OCI-LY7 (cell line): ENCODE measurements at places on chromosomes 2 and 18.

- no peak for DNase-seq
Measured at GRCh38 chr18:74213429-74213828, 65.1 kb downstream of the TIMM21 start.

DNA sequence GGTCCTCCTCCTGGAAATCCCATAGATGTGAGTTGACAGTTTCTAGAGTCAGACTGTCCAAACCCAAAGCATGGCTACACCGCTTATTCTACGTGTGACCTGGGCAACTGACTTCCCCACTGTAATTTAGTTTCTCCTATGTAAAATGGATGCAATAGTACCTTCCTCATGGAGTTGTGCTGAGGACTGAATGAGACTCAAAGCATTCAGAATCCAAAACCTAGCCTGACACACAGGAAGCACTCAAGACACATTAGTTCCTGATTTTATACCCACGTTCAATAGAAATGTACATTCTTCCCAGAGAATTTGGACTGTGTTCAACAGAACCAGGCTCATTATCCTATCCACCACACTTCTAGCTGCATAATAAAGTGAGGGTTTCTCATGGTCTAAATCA lies 88.8 kb downstream of the STK39 start:
- DNase-seq = no peak

DNA sequence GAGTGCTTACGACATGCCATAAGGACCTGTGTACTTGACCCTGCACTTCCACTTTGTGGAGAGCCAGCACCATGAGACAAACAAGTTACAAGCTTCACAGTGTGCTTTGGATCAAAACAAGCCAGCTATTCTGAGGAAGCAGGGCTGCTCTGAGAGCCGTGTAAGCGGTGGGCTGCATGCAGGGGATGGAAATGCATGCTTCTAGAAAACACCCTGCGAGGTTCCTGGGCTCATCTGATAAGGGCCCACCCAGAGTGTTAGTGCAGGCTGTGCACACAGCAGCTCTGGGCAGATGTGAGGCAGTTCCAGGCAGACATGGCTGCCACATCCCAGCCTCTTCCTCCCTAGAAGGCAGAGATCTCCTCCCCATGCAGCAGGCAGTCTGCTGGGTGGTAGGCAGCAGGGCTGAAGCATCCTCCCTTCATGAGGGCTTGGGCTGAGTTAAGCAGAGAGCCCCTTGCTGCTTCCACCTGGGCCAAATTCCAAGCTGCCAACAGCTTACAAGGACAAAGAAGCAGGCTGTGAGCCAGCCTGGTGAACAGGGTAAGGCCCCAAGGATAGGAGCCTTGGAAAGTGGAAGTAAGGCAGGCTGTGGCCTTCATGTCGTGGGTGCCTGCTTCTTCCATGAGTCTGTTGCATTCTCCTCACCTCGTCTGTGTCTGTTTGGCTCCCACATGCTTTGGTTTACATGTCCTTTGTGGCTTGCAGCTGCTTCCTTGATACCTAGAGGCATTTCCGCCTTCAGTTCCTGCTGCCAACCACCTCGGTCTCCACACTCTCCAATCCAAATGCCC lies 7.7 kb downstream of the PSD4 start:
- DNase-seq = no peak

DNA sequence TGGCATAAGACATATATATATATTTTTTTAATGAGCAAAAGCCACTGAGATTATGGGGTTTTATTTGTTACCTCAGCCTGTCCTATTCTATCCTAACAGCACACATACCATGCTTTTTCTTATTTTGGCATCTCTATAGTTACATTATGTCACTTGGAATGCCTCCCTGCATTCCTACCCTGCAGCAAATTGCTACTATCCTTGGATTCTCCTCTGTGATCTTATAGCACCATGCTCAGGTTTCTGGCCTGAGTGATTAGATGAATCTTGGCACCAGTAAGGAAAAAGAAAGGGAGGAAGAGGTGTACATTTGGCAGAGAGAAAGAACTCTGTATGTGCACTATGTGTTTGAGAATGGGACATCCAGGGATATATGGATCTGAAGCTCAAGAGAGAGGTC lies 86.3 kb upstream of the PELI1 start:
- DNase-seq = no peak

- no peak for DNase-seq
Measured at GRCh38 chr2:183605440-183605839, 481.2 kb downstream of the NUP35 start.

DNA sequence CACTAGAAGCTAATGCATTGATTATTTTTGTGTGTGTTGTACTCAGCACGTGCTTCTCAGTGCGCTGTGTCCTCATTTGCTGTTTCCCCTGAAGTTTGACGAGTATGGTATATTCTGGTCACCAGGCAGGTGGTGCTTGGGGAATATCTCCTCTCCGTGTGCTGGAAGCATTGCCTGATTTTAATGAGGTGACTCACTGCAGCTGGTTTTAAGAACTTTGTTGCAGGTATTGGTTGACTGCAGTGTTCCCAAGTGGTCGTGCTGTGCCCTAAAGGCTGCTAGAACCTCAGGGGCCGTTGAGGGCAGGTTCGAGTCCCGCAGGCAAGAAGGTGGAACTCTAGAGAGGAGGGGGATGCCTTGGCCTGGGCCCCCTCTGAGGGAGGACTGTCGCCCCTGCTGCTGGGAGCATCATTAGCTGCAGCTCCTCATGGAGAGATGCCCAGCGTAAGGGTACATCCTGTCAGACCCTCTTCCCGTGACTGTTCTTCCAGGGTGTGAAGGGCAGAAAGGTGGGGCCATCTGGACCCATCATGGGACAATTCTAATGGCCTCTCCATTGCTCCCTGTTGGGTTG lies 82.6 kb downstream of the AGAP1 start:
- no peak for DNase-seq

DNA sequence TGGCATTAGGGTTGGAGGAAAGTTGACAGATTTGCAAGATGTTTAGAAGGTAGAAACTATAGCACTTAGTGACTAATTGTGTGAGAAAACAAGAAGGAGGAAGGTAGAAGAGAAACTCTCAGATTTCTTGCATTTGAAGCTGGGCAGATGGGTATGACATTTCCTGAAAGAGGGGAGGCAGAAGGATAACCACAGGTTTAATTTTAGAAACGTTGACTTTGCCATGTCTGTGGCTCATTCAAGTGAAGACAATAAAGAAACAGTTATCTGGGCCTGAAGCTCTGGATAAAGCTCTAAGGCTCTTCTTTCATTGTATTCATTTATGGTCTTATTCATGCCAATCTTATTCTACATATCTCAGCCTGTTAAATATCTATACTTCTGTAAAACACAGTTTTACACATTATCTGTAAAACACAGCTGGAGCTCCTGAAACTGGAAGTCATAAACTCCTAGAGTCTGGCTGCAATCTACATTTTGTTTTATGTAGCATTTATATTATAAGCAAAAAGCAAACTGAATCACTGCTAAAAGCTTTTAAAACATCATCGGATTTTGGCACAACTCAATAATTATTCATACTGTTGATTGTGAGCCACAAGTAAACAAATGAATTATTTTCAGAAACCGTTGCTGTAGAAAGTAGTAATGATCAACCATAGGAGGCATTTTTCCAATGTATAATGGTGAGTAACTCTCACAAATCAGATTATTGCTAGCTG lies 138.5 kb downstream of the RIT2 start:
- no peak for DNase-seq

DNA sequence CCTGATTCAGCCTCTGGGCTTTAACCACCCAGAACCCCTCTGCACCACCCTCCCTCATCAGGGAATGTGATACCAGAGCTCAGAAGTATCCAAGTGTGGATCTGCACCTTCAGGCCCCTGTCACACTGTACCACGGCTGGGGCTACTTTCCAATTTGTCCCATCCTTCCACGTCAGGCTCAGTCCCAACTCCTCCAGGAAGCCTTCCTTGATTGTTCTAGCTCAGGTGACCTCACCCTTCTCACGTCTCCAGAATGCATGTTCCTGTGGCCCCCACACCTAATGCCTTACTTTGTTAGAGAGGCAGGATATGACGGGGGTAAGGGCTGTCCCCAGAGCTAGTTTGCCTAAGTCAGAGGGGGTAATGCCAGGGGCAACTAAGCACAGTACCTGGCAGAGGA lies 134.3 kb downstream of the TFCP2L1 start:
- DNase-seq = no peak

- no peak for DNase-seq
Measured at GRCh38 chr2:138658187-138658894, 121.8 kb downstream of the NXPH2 start.

- no peak for DNase-seq
Measured at GRCh38 chr18:34121200-34121721, 103.5 kb downstream of the NOL4 start.

- no peak for DNase-seq
Measured at GRCh38 chr18:9874728-9875127, 11.0 kb upstream of the TXNDC2 start.

DNA sequence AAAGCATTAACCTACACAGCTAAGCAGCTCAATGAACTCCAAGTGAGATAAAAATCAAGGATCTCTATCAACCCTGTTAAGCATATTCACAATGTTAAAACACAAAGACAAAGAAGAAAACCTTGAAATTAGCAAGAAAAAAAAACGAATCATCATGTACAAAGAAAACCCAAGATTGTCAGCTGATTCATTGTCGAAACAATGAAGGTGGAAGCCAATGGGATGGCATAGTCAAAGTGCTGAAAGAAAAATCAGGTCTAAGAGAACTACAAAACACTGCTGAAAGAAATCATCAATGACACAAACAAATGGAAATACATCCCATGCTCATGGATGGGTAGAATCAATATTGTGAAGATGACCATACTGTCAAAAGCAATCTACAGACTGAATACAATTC lies 32.5 kb downstream of the NMS start:
- DNase-seq = no peak

GRCh38 chr2:46647766-46648742 lies 168.7 kb downstream of the TMEM247 start:
- no peak for DNase-seq

- peak; percentile 39 for DNase-seq
Measured at GRCh38 chr18:76658627-76659026, 163.6 kb upstream of the ZNF516 start.

- no peak for DNase-seq
Measured at GRCh38 chr2:113896791-113897190, 6.9 kb downstream of the ACTR3 start.

DNA sequence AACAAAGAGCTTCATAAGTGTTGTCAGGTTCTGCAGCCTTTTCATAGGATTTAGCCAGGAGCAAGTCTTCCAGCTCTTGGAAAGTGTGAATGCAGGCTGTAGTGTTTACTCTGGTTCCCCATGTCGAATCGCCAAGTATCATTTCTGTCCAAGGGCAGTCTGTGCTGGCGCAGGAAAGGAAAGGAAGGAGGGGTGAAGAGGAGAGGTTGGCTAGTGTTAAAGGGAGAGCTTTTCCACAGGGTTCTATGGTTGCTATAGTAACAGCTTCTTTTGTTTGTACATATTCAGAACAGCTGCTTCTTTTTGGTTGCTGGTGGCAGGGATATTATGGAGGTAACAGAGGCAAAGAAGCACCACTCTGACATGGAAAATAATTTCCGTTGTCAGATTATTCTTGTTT lies 69.9 kb downstream of the KCNH7 start:
- no peak for DNase-seq

GRCh38 chr2:207341804-207342203 lies 176.1 kb upstream of the KLF7 start:
- no peak for DNase-seq

- no peak for DNase-seq
Measured at GRCh38 chr2:128498086-128498485, 179.4 kb upstream of the HS6ST1 start.

GRCh38 chr2:149438330-149438960 lies 108.1 kb downstream of the LYPD6 start:
- DNase-seq = no peak

- DNase-seq = no peak
Measured at GRCh38 chr2:74894272-74894981, 60.5 kb downstream of the HK2 start.

DNA sequence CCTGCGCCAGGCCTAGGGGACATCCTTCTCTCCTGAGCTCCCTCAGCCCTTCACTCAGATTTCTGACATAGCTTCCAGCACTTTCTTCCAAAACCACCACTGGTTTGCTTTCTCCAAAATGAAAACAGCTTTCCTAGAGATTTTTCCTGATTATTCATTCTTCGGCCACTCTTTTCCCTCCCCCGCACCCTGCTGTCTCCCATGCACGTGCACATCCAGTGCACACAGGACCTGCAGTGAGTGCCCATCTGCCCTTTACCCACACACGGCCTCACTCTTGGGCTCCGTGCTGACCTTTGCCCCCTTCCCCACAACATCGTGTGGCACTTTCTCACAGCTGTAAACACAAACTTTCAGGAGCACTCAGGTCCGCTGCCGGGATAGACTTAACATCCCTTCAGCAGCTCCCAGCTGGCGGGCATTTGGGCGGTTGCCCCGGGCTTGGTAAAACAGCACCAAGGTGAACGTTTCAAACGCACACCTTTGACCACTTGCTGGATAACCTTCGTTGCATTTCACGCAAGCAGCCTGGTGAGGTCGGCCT lies 25.8 kb downstream of the KIF1A start:
- DNase-seq = no peak

DNA sequence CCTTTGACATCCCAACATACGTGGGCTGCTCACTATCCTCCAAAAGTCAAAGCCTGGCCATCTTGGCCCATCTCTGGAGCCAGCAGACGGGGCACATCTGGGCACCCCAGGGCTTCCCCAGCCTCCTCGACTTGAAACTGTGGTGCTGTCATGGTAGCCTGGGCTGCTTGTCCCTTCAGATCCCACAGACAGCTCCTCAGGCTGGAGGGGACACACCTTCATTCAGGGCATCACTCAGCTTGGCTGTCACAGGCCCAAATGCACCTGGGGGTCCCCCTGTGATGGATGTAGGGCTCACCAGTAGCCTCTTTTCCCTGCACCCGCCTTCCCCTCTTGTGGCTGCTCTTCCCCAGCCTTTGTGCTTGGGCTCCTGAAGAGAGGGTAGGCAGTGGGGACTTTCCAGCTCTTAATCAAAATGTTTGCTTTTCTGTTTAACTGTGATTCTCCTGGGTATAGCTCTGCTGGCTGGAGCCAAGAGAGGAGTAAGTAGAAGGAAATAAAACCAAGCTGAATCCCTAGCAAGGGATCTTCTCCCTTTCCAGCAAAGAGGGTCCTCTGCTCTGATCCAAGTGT lies 92.3 kb downstream of the GYPC start:
- no peak for DNase-seq

DNA sequence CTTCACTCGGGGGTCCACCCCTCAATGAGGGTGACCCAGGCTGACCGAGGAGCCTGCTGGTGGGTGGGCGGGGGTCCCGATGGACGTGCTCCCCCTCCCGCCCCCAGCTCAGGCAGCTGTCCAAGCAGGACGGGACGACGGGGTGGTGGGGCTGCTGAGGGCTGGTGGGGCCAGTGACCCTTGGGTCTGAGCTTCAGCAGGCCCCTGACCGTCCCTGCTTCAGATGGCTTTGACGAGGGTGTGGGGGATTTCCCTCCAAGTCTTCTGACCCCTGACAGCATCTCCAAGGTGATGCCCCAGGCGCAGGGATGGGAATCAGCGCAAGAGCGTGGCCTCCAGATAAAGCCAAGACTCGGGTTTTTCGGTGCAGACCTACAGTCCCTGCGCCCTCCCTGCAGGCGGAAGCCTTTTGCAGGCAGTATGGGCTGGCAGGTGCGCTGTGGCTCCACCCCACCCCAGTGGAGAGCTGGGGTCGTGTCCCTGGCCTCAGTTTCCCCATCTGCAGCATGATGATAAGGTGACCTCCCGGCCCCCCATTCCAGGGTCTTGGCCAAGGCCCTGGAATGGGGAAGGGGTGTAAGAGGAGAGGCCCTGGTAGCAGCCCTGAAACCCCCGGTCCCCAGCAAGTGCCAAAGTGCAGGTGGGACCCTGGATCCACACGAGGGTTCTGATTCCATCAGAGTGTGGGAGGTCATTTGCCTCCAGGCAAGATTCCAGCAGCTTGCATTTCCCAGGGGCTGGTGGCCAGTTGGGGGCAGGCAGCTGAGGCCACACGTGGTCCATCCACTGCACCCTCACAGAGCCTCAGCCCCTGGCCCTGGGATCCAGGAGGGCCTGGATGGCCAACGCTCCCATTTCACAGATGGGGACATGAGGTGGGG lies 8.7 kb downstream of the CROCC2 start:
- no peak for DNase-seq
